CD4-positive, CD25-positive, alpha-beta regulatory T cell (primary cell): ENCODE measurements at places on chromosomes 13 and 19. TPM values are rescaled to one million over a fixed set of nuclear protein-coding genes. Genes with fewer than 3 reads are reported as not detected.

Gene CEACAM3
- polyA plus RNA-seq, result not detected

DNA sequence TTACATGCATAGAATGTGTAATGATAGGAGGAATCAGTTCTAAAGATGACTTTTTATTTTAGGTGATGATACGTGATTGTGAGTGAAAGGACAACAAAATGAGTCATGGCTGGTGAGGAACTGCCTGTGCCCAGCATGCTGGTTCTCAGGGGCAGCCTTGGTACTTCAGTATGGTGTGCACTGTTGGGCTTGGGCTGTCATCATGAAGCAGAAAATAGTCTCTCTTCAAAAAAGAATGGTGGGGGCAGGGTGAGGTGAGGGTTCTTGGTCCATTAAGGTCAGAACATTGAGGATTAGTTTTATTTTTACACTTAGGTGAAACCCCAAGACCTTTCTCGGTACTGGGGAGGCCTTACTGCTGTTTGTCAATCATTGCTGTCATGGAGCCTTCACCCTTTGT is 309.5 kb downstream of the MTUS2 start:
- no peak for DNase-seq

GRCh38 chr19:16076958-16077611 is 790 bp downstream of the TPM4 start:
- DNase-seq, result no peak

Gene IZUMO1
- not detected for polyA plus RNA-seq

GRCh38 chr13:112723771-112724170 is 33.9 kb downstream of the ATP11A start:
- no peak for DNase-seq

Gene RXFP2
- polyA plus RNA-seq, result not detected

Gene PALM3
- polyA plus RNA-seq, result not detected

Gene ZNF350
- 15.5 TPM for polyA plus RNA-seq

DNA sequence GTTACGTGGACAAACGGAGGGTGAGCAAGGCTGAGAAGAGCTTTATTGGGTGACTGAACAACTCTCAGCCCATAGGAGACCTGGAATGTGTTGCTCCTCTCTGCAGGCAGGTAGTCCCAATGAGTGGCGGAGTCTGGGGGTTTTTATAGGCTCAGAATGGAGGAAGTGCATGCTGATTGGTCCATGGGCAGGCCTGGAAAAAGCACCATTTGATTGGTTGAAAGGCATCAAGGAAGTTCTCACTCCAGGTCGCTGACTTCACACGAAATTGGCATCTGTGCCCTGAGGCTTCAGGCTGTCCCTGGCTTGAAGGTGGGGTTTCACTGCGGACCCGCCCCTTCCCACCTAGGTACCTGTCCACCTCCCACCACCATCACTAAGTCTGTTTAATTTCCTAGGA is 65.4 kb downstream of the SPATA13 start:
- DNase-seq, result no peak

- DNase-seq, result no peak
These were observed 180.4 kb downstream of the RBM26 start for GRCh38 chr13:79225487-79226232.

DNA sequence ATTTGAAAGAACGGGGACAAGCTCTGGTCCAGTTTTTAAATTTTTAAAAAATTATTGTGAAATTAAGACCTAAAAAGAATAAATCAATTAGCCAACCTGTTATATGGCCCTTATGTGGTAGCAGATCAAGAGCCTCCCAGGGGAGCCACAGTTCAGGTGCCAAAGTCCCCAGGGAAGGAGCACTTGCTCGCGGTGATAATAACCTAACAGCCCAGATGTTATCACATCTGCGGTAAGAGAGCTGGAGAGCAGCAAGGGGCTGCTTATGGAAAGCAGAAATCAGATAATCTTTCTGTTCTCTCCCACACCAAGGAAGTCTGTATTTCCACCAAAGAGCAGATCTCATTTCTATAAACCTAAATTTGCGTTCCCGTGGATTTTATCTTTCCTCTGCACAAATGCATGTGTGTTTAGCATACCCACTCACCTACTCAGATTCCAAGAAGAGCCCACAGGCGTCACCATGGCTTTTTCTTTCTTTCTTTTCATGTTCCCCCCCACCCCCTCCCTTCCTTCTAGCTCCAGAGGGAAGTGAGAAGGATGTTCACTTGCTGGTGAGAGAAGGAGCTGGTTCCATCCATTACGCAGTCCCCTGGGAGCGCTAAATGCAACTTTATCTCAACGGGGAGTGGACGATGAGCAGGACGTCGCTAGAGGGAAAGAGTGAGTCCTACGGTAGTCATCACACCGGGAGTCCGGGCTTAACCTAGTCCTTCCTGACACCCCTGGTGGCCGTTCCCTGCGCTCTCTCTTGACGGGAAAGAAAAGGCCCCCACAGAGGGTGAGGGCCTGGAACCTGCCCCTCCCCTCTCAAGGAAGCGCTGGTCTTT is 1.6 kb upstream of the POU4F1 start:
- no peak for DNase-seq

GRCh38 chr19:17685451-17686022 is 2.6 kb downstream of the UNC13A start:
- DNase-seq, result no peak

Gene NUMBL
- 0.60 TPM for polyA plus RNA-seq

DNA sequence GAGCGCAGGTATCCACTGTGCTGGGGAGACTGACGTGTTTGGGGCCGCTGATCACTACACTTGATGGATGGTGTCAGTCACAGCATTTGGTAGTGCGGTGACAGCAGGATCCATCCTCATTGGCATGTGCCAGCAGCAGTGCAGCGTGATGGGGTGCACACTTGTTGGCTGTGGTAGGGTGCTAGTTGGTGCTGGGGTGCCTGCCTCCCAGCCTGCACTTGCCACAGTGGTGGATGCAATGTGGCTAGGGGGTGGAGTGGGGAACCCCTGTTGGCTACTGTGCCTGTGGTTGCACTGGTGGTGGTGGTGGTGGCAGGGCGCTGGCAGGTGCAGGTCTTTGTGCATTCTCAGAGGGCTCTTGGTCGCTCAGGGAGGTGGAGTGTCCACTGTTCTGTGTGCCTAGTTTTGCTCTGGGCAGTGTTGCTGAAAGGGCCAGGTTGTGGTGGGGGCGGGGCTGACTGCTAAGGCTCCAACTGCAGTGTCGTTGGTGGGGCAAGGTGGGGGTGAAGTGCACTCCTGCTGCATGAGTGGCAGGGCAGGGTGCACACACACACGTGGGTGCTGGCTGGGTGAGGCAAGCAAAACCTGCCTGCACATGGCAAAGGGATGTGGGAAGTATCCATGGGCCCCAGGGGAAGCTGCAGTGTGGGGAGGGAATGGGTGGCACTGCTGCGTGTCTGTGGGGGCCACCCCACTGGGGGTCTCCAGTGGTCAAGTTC is 84.8 kb downstream of the ZMYM2 start:
- no peak for DNase-seq

Gene NXNL1
- not detected for polyA plus RNA-seq

- no peak for DNase-seq
These were observed 21.6 kb upstream of the MRI1 start for GRCh38 chr19:13742756-13743155.

Gene BBC3
- polyA plus RNA-seq, result 4.2 TPM

Gene TBXA2R
- polyA plus RNA-seq, result not detected

Gene CCL25
- polyA plus RNA-seq, result not detected
